ENCODE measurements at places on chromosomes 7 and 10.

- no peak for DNase-seq
These were observed 57.4 kb downstream of the EEPD1 start for GRCh38 chr7:36210291-36210922.

- DNase-seq, result no peak
These were observed 809.7 kb downstream of the CCSER2 start for GRCh38 chr10:85138046-85138445.

GRCh38 chr10:102779680-102780526 is 36.2 kb downstream of the WBP1L start:
- no peak for DNase-seq

DNA sequence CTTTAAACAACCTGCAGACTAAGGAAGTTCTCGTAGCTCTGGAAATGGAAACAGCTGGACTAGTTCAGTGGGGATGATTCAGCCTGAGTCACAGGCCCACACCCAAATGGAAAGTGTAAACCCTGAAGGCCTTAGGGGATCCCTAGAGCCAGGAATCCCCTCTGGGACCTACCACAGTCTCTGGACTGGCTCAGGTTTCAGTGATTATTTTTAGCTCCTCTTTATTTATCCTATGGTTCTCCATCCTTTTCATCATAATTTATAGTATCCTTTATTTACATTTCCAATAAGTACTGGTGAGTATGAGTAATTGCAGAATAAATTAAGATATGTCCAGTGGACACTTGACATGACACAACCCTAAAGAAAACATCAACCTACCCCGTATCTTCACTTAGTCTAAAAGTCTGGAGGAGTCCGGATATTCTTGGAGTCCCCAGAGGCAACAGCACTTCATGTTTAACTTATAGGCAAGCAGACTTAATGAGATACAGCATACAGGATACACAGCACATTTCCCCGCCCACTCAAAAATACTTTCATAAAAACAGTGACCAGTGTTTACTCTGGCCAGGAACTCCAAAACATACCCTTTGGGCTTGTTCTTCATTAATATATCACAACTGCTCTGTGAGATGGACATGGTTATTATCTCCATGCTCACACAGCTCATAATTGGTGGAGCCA is 28.4 kb upstream of the SEMA3E start:
- no peak for DNase-seq

DNA sequence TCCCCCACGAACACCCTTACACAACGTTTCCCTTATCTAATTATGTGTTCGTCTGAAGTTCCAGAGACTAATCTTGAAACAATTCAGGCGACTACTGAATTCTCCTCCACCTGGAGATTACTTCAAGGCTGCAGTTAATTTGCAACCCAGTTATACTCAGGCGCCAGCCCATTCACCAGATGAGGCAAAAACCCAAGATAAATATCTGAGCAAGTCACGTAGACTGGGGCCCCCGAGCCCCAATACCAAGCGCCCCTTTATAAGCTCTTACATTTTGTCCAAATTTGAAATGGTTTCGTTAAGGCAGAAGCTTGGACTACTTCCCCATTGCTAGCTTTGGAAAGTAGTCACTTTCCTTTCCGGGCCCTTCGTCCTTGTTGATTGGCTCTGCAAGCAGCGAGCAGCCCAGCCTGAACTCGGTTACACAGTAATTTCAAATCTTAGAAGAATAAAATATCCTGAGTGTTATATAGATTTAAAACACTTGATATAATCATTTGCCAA is 1.2 kb downstream of the TPK1 start:
- peak; percentile 36 for DNase-seq

- DNase-seq, result no peak
These were observed 27.7 kb upstream of the DNAAF5 start for GRCh38 chr7:698515-699475.

DNA sequence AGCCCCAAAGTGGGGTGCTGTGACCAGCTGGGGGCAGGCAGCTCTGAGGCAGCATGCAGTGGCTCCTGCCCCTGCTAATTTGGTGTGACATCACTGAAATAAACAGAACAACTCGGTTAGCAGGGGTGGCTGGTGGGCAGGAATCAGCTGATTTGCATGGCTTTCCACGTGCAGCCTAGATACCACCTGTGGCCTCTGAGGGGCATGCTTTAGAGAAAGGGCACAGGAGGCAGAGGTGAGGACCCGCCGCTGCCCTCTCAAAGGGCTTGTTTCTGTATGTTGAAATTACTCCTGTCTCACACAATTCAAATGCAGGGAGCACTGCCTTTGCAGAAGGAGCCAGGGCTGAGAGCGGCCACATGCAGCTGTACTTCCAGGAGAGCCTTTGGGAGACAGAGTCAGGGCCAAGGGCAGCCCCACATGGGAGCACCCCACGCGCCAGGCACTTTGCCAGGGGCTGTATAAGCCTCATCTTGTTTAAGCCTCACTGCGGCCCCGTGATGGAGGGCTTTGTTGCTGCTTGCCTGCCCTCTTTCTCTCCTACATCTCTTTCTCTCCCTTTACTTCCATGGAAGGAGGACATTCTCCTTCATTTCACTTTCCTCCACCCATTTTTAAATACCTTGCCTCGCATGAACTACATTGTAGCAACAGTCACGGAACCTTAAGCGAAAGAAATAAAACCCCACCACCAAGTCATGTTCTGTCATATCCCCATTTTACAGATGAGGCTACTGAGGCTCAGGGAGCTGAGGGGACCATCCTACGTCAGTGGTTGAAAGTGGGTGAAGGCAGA is 137.7 kb downstream of the ZMIZ1 start:
- no peak for DNase-seq

GRCh38 chr10:102399217-102400021 is 3.9 kb downstream of the NFKB2 start:
- DNase-seq, result peak; percentile 92

DNA sequence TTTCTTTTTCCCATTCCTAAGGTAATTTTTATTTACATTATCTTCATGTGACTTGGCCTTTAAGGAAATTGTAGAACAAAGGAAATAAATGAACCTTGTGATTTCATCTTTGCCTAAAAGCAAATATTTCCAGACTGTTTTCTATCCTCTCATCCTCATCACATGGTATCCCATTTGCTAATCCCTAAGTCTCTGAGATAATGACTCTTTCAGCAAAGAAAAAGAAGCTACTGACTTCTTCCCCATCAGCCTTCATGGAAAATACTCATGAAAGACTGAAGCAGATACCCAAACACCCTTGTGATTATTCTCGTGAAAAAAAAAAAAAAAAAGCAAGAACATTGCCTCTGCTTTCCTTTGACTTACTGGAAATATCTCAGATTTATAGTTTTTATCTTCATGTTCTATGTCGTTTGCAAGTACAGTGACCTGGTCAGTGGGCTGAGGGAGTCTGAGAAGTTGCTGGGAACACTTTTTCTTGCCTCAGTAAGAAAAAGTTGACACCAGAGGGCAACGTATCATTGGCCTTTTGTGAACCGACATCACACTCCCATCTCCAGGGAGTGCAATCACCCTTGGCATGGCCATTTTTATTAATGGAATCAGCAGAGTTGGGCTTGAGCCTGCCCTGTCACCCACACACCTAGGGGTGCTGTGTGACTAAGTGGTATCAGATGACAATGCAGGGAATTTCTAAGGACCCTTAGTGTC is 246.0 kb upstream of the KMT2E start:
- DNase-seq, result no peak

GRCh38 chr7:23183279-23184012 is 1.6 kb downstream of the NUP42 start:
- DNase-seq, result no peak

DNA sequence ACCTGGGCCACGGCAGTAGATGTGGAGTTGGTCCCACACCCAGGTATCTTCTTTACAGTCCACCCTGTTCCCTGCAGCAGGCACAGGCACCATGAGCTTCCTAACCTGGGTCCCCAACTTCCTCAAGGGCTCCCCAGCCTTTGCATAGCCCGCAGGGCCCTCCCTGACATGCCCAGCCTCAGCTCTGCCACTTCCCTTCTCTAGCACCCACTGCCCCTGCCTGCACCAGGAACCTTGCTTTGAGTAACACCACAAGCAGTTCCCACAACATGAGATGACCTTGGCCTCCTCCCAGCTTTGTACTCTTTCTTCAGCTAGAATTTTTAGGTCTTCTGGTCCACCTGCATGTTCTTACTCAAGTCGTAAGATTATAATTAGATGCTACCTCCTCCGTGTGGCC is 92.2 kb upstream of the ZPBP start:
- DNase-seq, result no peak

DNA sequence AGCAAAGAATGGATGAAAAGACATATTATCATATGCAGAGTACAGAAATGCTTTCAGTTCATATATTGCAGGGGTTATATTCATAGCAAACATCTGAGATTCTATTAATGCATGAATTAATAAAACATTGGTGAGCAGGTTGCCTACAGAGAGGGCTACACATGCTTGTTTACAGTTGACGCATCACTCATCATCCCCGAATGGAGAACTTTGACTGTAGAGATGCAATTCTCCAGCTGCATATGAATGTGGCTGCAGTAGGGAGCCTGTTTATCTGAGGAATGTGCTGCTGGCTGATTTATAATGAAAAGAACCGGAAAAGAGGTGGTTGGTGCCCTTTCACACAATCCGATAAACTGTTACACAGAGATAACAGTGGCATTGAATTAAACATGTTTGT is 116.5 kb downstream of the GRM3 start:
- DNase-seq, result no peak

GRCh38 chr7:84513061-84513460 is 318.5 kb upstream of the SEMA3A start:
- DNase-seq, result no peak

GRCh38 chr10:76583711-76584161 is 1053.9 kb downstream of the KCNMA1 start:
- DNase-seq, result no peak

- peak; percentile 94 for DNase-seq
These were observed at the start of gene DEPP1 for GRCh38 chr10:44978570-44979280. TSS of gene DEPP1 (minus strand) at chr10:44978809. CDS start at chr10:44978030, 779 bp downstream.

GRCh38 chr10:124001391-124002148 is 91.8 kb downstream of the CHST15 start:
- no peak for DNase-seq

DNA sequence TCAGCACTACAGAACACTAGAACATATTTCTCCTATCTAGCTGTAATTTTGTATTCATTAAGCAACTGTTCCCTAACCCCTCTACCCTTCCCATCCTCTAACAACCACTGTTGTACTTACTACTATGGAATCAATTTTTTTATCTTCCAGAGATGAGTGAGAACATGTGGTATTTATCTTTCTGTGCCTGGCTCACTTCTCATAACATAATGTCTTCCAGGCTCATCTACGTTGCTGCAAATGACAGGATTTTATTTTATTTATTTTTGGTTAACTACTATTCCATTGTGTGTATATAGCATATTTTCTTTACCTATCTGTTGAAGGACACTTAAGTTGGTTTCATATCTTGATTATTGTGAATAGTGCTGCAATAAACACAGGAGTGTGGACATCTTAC is 200.9 kb upstream of the CHRM2 start:
- DNase-seq, result no peak

DNA sequence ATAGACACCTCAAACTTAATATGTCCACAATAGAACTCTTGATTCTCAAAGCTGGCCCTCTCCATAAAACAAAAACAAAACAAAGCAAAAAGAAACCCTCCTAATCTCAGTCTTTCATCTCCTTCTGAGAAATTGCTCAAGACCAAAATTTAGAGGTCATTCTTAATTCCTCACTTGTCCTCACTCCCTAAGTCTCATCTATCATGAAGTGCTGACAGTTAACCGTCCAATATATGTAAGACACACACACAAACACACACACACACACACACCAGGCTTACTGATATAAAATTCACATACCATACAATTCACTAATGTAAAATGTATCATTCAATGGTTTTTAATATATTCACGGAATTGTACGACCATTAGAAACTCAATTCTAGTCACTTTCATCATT is 17.0 kb upstream of the SVIL start:
- DNase-seq, result no peak

- peak; percentile 37 for DNase-seq
These were observed 111.8 kb downstream of the EGFR start for GRCh38 chr7:55130395-55131141.

DNA sequence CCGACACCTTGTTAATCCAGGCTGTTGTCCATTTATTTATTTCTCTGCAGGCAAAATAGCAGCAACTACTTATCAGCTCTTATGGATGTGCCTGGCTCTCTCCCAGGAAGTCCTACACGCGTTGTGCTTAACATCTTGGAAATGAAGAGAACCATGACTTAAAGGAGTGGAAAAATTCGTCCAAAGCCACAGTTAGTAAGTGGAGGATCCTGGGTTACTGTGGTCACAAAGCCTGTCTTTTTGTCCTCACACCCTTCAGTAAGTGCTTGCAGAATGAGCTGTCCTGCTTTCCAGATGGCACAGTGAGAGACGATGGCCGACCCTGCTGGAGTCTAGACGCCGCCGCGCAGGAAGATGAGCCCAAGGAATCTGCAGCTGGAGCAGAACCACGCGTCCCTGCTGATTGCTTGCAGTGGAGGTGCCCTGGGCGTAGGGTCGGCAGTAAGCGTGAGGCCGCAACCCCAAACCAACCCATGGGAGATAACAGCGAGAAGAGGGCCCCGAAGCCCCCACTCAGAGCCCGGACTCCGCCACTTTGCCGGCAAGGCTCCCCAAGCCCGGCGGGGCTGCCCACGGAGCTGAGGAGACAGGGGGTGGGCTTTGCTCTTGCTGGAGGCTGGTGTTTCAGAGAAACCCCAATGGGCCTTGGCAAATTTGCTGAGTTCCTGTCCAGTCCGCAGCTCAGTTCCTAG is 178.6 kb downstream of the CXCL12 start:
- no peak for DNase-seq

DNA sequence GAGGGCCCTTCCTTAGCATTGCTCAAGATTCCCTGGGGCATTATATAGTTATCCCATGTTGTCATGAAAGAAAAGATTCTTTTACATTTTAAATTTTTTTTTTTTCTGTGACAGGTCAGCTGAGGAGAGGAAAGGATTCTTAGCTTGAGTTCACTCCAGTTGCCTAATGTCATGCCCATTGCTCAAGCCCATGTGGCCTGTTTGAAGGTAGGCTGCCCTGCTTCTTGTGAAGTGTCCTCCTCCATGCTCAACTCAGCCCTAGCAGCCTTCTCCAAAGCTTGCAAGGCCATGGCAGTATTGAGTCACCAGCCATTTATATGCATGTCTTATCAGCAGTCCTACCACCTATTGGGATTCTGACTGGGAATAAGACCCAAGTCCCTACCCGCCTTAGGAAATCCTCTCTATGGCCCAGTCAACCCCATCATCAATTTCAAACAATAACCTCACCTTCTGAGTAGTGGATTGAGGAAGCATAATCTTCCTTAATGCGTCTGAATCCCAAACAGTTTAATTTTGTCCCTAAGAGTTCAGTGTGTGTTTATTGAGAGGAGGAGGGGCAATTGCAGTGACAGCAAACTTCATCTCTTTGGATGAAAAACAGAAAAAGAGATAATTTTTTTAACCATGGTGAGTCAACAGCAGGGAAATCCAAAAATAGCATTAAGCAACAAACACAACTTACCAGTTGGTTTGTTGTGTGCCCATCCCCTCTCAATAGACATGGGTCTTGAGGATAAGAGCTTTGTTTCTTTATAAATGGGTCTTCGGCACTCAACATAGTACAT is 38.6 kb upstream of the WASL start:
- DNase-seq, result no peak

Measured in transverse colon (tissue), 4 donors.